Upper lobe of left lung (tissue), 6 donors: ENCODE measurements at places on chromosomes 6 and 20. TPM values are rescaled to one million over a fixed set of nuclear protein-coding genes. Genes with fewer than 3 reads are reported as not detected.

DNA sequence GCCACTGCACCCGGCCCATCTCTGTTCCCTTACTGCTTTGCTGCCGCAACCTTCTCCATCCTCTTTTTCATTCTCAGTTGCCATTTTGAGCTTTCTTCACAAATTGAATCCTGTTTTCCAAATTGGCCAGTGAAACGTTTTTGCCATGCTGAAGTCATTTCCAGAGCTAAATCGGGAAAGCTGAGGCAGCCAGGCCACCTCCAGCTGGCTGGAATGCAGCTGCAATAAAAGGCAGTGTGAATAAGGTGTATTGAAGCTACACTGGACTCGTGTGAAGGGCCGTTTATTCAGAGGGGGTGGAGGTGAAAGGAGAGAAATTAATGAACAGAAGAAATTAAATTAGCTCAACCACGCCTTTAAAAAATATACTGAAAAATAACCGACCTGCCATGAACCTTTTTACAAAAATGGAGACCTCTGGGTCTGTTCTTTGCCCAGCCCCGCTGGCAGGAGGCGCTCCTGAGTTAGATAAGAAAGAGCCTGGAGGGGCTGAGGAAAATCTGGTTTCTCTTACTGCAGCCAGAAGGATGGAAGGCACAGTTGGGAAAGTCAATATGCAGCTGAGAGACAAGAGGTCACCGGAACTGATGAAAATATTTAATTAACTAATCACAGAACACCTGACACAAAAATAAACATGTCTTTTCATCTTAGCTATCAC lies 283.9 kb downstream of the FOXC1 start:
- H3K4me3 ChIP-seq = no peak overlapping the region
- no peaks in the 10 kb centered on the region for H3K36me3 ChIP-seq
- H3K27me3 ChIP-seq = no peaks in the 10 kb centered on the region
- no peaks in the 10 kb centered on the region for H3K4me1 ChIP-seq

The COL20A1 gene
- total RNA-seq = not detected

GRCh38 chr20:50924261-50924920 lies 6.8 kb downstream of the ADNP start:
- H3K27ac ChIP-seq = no peak overlapping the region
- no peak overlapping the region for H3K4me3 ChIP-seq
- H3K4me1 ChIP-seq = peaks cover 67% of the 10 kb centered on the region
- H3K36me3 ChIP-seq = no peaks in the 10 kb centered on the region

DNA sequence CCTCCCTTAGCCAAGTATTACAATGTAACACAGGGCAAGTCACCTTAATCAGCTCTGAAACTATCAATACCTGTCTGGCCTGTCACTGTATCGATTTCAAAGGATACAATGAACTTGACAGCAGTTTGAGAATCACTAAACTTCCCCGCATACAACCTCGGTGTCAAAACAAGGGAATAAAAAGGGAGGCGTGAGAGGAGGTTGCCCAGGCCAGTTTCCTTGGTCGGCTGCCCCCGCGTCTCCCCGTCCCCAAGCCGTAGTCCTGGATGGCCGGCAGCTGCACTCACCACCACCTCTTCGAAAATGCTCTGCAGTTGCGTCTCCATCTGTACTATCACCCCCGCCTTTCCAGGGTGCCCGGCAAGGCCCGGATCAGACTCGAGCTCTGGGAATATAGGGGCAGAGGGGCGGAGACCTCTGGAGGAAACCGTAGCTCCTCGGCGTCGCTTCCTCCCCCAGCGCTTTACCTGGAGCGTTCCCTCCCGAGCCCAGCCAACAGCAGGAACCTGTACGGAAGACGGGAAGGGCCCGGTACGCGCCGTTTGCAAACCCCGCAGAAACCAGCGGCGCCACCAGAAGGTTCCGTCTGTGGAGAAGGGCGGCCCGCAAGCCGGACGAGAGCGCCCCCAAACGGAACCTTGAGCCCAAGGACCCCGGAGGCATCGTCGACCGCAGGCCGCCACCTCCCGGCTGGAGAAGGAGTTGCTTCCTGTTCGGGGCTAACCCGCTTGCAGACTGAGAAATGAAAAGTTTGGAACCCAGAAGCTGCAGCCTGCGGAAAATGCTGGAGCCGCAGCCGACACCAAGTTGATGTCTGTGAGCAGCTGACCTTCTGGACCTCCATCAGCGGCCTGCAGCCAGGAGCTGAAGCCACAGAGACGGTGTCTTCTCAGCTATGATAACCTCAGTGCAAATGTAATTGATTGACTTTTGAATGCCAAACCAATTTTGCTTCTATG lies at the start of gene MED23:
MED23 (minus strand) TSS at position 519 of the 959 bp plus-strand sequence; CDS start at position 326, 193 bp downstream.
- peak; percentile 96 for DNase-seq
- peaks cover 20% of the 10 kb centered on the region for H3K4me1 ChIP-seq
- no peaks in the 10 kb centered on the region for H3K27me3 ChIP-seq
- peak within 1 kb of the TSS; percentile 87 for H3K27ac ChIP-seq
- H3K36me3 ChIP-seq = peaks cover 26% of the 10 kb centered on the region
